ENCODE measurements at places on chromosomes 6 and 20. TPM values are rescaled to one million over a fixed set of nuclear protein-coding genes. Genes with fewer than 3 reads are reported as not detected.

- H3K4me3 ChIP-seq = no peak overlapping the region
- H3K27ac ChIP-seq = peak overlapping the region; percentile 40
- peaks cover 13% of the 10 kb centered on the region for H3K36me3 ChIP-seq
- H3K27me3 ChIP-seq = no peaks in the 10 kb centered on the region
- peaks cover 39% of the 10 kb centered on the region for H3K4me1 ChIP-seq
- DNase-seq = peak; percentile 95
Measured at GRCh38 chr6:43667245-43668150, 20.1 kb downstream of the MRPS18A start.

- H3K4me1 ChIP-seq = peaks cover 3% of the 10 kb centered on the region
- H3K27ac ChIP-seq = peak overlapping the region; percentile 46
- no peak for DNase-seq
- H3K4me3 ChIP-seq = no peak overlapping the region
Measured at GRCh38 chr20:19875376-19876221, 117.5 kb downstream of the RIN2 start.

DNA sequence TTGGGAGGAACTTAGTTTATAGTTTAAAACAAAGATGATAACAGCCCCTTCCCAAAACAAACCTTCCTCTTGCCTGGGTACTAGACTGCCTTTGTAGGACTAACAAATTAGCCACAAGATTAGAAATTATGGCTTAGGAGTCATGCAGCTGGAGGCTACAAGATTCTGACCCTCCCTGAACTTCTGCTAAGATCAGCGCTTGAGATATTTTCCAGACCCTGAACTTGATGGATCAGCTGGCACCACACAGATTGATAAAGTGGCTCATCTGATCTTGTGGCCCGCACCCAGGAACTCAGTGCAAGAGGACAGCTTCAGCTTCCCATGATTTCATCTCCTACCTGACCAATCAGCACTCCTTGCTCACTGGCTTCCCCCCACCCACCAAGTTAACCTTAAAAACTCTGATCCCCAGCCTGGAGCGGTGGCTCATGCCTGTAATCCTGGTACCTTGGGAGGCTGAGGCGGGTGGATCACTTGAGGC, 5.9 kb upstream of the SERINC3 start:
- no peak for DNase-seq
- H3K27ac ChIP-seq = no peak overlapping the region
- no peak overlapping the region for H3K4me3 ChIP-seq
- no peaks in the 10 kb centered on the region for H3K36me3 ChIP-seq

The C6orf132 gene
- total RNA-seq = 27.4 TPM

Data from stomach (tissue), 19 donors.